H54 (cell line): ENCODE measurements at places on chromosomes 16 and 17.

GRCh38 chr16:18983565-18984434, at the start of gene TMC7:
Gene TMC7 (plus strand): TSS chr16:18983934. CDS start chr16:18984064, 130 bp downstream.
- DNase-seq, result peak; percentile 86

DNA sequence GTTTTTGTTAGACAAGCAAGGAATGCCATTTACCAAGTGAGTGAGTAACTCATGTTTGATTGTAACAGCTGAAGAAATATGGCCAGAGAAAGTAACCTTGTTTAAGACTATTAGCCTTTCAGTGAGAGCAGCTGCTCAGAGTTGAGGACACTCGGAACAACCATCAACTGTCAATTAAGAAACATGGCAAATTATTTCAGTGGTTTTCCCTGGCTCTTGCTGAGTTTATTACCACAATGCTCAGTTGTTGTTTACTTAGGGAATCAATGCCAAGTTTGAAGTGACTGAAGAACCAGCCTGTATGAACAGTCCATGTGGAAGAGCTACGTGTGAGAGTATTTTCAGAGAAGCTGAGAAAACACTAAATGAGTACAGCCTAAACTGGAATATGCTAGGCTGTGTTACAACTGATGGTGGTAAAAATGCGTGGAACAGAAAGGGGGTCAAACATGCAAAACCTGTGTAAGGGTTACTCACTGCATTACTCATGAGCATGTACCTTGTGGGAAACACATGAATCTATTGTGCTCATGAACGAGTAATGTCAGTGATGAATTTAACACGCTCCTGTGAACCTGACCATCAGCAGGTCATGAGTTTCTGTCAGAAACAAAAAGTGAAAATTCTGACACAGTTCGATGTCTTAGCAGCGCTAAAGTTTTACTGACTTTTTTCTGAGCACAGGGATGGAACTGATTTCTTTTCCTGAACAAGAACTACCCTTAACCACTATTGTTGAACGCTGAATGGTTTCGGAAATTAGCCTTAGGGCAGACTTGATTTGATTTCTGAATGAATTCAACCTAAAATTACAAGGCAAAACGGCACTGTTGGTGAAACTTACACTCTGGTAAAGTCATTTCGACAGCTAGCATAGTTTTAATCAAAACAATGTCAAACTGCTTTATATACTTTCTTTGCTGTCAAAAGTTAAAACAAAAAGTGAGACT, 33.5 kb downstream of the GNA13 start:
- peak; percentile 26 for DNase-seq

DNA sequence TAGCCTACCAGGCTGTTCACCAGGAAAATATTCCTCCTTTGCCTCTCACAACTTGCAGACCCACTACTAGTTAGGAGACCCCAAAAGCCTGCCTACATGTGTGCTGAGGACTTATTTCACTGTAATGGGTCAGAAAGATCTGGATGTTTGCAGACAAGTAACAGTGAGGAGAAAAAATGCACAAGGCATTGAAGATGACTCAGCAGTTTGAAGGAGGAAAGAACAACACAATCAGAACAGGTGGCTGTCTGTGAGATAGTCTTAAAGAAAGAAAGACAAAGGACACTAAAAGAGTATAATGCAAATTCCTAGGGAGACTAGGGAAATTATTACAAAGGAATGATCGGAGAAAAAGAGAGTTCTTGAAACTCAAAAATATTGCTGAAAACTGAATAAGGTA, 69.0 kb downstream of the ANKFN1 start:
- no peak for DNase-seq

DNA sequence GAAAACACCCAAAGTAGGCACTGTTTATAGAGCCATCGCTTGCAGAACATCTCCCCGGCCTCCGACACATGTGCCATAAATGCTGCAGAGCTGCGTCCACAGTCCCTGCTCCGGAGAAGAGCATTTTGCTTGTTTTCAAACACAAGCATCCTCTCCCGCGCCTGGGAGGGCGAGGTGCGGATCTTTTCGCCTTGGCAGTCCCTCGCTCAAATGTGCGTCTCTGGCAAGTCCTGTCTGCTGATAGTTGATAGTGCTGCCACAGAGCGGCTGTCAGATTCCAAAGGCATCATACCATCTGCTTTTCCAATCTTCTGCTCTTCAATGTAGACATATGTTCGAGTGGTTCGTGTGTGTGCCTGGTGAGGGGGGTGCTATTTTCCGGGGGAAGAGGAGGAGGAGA, 603.7 kb downstream of the MAF start:
- DNase-seq, result no peak

DNA sequence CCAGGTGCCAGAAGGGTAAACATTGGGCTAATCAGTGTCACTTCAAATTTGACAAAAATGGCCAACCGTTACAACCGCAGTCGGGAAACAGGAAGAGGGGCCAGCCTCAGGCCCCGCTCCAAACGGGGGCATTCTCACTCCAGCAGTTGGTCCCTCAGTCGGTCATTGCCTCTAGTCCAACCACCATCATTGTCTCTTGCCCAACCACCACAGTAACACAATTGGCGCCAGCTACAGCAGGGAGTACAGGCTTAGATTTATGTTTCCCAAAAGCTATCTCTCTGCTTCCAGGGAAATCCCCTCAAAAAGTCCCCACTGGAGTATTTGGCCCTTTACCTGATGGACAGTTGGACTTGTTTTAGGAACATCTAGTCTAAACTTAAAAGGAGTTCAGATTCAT, 20.3 kb downstream of the ALOX15B start:
- DNase-seq, result no peak

DNA sequence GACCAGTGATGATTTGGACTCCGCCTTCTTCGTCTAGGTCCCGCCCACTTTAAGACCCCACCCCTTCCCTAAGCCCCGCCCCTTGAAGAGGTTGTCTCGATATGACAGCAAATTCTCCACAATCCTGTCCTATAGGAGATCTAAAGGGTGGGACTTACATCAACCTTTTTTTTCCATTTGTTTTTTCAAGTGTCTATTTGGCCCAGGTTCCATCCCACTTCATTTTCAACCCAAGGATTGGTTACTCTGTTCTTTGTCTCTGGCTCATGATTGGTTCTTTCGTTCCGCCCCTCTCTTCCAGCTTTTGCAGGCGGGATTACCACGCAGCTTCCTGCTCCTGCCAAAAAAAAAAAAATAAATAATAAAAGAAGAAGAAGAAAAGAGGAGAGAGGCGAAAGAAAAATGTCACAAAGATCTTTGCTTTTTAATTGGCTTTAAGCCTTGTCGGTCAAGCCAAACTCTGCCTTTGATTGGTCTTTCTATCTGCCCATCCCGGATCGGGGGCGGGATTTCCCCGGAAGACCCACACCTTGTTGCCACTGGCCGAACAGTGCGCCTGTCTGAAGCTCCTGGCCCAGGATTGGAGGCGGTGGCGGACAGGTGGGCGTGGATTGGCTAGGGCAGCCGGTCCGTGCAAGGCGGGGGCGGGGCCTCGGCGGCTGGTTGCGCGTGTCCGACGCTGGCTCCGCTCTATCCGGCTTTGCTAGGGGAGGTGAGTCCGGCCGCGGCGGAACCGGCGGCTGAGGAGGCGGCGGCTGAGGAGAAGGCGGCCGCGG, 1.2 kb upstream of the NLK start:
- peak; percentile 74 for DNase-seq

DNA sequence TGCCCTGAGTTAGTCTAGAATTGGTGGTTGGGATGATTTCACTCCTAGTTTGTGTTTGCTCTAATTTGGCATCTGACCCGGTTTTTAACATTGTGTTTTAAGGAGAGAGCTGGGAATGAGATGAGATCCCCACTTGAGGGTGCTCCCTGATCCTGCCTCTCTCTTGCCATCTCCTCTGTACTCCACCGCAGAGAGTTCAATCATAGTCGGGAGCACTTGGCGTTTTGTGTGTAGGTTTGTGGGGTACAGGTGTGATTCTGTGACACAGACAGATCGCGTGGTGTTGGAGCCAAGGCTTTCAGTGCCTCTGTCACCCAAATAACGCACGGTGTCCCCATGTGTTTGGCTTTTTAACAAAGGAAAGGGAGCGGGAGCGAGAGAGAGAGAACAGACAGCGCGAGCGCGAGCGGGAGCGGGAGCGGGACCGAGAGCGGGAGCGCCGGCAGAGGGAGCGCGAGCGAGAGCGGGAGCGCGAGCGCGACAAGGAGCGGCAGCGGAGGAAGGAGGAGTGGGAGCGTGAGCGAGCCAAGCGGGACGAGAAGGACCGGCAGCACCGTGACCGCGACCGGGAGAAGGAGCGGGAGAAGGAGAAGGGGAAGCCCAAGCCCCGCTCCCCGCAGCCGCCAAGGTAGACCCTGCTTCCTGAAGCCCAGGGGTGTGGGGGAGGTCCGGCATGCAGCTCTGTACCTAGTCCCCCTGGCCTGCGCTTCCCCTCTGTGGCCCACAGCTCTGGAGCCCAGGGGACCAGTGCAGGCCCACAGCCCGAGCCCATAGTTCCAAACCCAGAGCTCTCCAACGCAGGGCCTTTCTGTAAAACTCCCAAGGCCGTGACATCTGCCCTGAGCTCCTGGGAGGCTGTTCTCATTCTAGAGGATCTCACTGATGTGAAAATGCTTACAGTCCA, 27.2 kb upstream of the IL17C start:
- DNase-seq, result no peak

DNA sequence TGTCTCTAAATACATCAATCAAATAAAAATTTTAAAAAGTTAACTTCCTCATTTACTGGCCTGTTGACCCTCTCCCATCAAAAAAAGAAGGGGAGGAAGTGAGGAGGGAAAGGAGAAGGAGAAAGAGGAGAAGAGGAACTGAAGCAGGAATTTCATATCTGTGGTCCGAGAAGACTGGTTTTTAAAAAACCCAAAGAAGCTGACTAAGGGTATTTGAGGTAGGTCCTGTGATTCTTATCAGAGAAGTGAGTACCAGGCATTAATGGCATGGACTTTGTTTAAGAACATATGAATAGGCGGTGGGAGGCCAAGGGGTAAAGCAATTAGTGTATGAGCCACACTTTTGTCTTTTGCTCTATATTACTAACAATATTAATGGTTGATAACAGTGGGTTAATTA, 2.0 kb downstream of the SLC46A1 start:
- DNase-seq, result no peak

- no peak for DNase-seq
Observed at GRCh38 chr17:39325528-39326240, 75.7 kb downstream of the FBXL20 start.

GRCh38 chr16:29306943-29307597, 99.4 kb downstream of the NPIPB11 start:
- no peak for DNase-seq

DNA sequence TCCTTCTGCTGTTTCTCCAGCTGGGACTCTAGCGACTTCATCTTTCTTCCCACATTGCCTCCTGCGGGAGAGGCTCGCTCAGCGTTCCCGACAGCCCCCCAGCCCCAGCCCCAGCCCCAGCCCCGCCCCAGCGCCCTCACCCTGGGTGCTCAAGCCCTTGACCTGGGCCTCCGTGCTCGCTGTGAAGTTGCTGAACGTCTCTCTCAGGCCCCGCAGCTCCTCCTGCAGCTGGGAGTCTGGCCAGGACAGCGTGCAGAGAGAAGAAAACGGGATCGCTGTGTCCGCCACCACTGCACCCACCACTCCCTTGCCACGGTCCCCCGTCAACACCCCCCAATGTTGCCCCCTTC, 2.4 kb downstream of the ASGR1 start:
- DNase-seq, result no peak

GRCh38 chr16:84082835-84083569, 33.7 kb downstream of the MBTPS1 start:
- no peak for DNase-seq

- no peak for DNase-seq
Observed at GRCh38 chr16:74944466-74944865, 40.5 kb downstream of the WDR59 start.

DNA sequence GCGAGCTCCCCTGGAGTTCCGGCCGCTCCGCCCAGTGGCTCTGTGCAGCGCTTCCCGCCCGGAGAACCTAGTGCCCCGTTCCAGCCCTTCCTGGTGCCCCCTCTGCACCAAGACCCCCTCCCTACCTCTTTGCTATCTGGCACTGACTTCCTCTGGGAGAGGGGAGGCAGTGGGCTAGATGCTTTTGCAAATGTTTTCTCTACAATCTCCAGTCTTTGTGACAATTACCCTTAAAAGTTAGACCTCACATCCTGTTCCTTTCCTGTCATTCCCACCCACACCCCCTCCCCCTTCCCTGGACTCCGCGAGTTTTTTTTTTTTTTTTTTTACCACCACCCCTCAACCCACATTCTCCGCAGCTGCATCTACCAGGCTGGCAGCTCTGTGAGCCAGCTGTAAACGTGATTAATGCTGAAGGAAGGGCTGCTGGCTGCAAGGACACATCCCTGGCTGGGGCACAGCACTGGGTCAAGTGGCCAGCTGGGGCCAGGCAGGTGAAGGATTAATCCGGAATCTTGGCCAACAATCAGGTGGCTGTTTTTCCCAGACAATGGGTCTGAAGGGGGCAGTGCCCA, 101.5 kb downstream of the MGAT5B start:
- DNase-seq, result peak; percentile 53

GRCh38 chr17:79020631-79021301, 3.2 kb upstream of the C1QTNF1 start:
- DNase-seq, result no peak

DNA sequence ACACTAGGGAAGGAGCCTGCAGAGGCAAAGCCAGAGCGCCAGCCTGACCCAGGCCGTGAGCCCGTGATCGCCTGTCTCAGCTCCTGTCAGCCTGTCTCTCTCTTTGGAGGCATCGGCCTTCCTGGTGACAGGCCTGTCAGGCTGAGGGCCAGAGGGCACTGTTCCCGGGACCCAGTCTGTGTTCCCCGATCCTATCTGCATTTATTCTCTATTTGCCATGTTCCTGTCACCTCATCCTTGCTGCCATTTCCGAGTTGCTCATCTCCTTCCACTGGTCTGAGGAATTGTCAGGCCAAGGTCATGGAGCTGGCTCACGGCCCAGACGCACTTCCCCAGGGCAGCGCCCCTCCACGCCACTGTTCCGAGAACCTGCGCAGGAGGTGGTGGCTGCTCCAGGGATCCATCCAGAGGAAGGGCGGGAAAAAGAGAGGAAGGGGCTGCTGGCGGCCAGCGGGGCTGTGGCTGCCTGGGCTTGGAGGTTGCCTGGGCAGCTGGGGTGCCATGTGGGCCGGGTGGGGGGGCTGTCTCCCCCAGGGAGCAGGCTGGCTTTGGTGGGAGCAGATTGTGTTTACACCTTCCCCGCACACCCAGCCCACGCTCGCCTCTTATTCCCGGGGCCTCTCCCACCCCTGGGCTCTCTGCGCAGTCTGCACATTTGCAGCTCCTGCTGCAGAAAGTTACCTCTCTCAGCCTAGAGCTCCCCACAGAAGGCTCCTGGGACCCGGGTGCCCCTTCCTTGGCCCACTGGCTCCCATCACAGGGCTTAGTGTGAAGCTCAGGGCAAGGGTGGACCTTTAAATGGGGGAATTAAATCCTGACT, 4.9 kb downstream of the PRCD start:
- DNase-seq, result no peak

DNA sequence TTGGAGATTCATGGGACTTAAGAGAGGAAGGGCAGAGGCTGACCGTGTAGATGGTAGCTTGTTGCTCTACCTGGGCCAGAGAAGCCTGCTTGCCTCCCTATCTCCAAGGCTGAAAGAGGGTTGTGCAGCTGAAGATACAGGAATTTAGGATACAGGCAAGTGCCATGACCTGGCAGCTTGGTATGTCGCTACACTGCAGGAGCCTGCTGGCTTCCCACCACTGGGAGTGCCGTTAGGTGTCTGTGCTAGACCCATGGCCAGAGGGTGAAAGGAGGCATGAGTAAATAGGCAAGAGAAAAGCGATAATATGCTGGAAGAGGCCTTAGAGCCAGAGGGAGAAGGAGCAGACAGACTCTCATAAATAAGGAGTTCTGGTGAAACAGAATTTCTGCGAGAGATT, 10.6 kb downstream of the NAA60 start:
- DNase-seq, result peak; percentile 83
